ELR (cell line): ENCODE measurements at places on chromosomes 5 and 9.

DNA sequence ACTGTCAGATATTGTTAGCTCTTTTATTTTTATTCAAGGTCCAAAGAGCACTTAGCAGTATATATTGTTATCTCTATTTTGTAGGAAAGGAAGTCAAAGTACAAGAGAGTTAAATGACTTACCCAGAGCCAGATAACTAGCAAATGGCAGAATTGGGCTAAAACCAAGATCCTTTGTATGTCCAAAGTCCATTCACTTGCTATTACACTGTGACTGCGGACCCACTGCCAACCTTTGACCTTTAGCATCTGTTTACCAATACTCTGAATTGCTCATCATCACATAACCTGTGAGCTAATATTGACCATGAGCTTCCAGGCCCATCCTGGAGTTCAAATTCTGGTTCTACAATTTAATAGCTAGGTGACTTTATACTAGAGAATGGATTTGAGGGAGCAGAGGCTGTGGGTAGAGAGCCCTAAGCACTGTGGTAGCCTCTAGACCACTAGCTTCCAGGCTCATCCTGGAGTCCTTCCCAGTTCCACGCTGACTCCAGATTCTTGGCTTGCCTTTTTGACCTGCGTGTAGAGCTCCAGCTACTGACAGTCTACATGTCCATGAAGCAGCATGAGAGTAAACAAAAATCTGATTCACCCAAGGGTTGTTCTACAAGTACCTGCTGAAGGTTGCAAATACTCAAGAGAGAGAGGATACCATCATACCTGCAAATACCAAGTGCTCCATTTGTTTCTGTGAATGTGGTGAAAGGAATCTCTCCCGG, 424.0 kb downstream of the SH3GL2 start:
- DNase-seq: no peak

DNA sequence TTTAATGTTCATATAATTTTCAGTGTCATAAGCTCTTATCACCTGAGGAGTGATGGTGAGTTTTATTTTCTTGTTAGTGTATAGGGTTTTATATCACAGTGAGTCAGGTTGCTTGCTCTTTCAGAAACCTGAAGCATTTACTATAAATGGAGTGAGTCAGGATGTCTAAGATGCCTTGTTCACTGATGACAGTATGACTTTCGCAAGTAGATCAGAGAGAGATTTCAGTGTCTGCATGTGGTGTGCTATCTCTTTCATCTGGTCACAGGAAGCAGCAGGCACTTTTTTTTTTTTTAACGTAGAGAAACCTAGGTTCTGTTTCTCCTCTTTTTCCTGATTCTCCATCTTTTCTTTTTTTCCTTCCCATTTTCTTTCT, 237.1 kb downstream of the DMRTA1 start:
- peak; percentile 74 for DNase-seq

DNA sequence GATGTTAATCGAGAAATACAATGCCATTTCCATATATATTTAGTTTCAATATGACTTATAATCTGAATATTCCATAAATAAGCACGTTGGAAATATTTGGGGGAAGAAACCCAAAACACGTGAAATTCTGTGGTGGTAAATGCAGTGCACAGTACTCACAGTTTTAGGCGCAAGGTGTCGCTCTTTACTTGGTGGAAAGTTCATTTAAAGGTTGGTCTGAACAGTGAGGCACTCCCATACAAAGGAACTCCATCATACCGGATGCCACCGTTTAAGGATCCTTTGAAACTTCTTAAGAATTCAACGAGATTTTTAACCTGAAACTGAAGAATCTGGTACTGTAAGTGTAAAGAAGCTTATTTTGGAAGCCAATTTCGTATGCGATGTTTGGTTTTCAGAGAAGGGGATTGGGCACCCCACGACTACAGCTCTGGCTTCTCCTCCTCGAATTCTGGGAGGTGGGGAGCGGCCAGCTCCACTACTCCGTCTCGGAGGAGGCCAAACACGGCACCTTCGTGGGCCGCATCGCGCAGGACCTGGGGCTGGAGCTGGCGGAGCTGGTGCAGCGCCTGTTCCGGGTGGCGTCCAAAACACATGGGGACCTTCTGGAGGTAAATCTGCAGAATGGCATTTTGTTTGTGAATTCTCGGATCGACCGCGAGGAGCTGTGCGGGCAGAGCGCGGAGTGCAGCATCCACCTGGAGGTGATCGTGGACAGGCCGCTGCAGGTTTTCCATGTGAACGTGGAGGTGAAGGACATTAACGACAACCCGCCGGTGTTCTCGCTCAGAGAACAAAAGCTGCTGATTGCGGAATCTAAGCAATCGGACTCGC, at the start of gene PCDHA11:
Gene PCDHA11 (plus strand): TSS at position 237 of the 834 bp plus-strand sequence. CDS start 147 bp downstream, at position 384.
- DNase-seq: peak; percentile 14

DNA sequence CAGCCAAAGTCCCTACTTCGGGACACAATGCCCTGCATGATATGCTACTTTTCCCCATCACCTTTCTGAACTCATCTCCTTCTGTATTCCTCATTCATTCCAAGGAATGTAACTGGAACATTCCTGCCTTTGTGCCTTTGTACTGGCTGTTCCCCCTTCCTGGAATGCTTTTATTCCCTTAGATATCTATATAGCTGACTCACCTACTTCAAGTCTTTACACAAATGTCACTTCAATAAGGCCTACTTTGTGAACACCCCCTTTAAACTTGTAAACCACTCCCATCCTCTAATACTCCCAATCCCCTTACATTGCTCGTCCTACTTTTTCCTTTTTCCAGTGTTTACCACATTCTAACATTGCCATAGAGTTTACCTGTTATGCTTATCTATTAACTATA, 2.4 kb downstream of the NOL6 start:
- DNase-seq: no peak
